Stimulated activated CD4-positive, alpha-beta T cell treated with anti-CD3 and anti-CD28 coated beads, Interleukin-4, amount 100 ng/mL, for 1 hour (primary cell): ENCODE measurements at places on chromosomes 7 and 10.

DNA sequence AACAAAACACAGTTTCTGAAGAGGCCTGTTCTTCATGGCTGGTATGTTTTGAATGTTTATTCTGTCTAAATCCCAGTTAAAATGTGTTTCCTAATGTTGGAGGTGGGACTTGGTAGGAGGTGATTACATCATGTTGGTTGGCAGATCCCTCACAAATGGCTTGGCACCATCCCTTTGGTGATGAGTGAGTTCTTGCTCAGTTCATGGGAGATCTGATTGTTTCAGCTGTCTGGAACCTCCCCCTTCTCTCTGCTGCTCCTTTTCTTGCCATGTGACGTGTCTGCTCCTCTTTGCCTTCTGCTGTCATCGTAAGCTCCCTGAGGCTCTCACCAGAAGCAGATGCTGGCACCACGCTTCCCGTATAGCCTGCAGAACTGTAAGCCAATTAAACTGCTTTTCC, 383.6 kb upstream of the TPK1 start:
- DNase-seq: no peak

GRCh38 chr10:31822616-31823318, 105.9 kb downstream of the ARHGAP12 start:
- DNase-seq: no peak

GRCh38 chr7:70037171-70037933, 439.1 kb downstream of the AUTS2 start:
- no peak for DNase-seq

DNA sequence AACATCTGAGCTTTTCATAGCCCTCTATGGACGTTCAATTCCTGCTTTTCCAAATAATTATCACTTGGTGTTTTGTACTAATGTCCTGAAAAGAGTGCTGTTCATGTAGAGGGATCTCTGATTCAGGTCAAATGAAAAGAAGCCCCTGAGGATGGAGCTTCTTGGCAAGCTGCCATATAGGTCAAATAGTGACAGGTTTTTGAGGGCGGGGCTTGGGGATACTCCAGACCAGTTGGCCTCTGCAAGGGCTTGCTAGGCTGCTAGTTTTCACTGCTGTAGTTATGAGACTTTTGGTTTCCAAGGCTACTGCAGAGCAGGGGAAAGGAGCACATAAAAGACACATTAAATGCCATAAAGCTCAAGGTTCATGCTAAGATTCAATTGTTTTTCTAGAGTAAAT, 257.2 kb upstream of the CACNA2D1 start:
- DNase-seq: no peak

- DNase-seq: no peak
Measured at GRCh38 chr10:71453186-71453585, 56.5 kb downstream of the CDH23 start.

GRCh38 chr10:132468651-132469050, 68.9 kb upstream of the INPP5A start:
- DNase-seq: no peak

DNA sequence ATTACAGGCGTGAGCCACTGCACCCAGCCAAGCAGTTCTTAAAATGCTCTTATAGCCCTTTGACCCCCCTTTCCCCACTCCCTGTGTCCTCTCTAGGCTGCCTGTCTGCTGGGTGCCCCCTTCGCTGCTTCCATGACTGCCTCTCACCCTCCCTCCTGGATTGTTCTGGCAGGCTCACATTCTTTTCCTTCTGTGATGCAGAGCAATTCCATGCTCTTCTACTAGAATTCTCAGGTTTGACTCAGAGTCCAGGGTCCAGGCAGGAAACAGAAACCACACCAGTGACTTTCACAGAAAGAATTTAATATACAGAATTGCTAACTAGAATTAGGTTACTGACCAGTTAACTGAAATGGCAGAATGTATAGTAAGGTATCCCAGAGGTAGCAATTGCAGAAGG, 244.8 kb downstream of the BAMBI start:
- DNase-seq: no peak

- no peak for DNase-seq
Measured at GRCh38 chr7:131603932-131604331, 47.5 kb upstream of the PODXL start.

DNA sequence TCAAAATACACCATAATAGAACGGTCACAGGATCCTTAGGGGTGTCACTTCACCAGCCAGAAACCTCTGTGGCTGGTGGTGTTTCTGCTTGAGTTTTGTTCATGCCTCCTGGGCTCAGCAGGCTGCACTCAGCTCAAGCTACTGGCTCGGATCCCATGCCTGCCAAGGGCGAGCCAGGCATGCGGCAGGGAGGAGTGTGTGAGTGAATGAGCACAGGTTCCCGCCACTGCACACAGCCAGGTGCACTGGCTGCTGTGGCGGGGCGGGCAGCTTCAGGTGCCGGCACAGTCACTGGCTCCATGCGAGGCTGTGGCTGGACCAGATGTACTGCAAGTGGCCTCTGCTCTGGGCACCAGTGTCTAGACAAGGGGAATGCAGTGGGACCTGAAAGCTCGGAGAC, 29.5 kb downstream of the CLDN12 start:
- no peak for DNase-seq

DNA sequence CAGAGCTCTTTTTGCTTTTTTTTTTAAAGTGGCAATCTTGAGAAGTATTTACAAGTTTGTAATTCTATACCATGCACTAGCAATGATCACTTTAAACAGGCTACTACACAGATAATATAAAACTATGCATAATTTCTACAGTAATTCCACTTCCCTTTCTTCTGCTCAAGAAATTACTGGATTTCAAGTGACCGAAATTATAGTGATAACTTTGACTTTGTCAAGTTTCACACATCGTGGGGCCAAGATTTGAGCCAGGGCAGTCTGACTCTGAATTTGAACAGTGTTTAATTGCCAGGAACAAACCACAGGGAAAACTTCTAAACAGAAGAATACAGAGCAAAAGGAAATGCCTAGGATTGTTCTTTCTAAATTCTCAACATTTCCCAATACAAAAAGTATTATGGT, 288.3 kb upstream of the MKLN1 start:
- no peak for DNase-seq

- DNase-seq: no peak
Measured at GRCh38 chr7:55150709-55151451, 132.1 kb downstream of the EGFR start.

DNA sequence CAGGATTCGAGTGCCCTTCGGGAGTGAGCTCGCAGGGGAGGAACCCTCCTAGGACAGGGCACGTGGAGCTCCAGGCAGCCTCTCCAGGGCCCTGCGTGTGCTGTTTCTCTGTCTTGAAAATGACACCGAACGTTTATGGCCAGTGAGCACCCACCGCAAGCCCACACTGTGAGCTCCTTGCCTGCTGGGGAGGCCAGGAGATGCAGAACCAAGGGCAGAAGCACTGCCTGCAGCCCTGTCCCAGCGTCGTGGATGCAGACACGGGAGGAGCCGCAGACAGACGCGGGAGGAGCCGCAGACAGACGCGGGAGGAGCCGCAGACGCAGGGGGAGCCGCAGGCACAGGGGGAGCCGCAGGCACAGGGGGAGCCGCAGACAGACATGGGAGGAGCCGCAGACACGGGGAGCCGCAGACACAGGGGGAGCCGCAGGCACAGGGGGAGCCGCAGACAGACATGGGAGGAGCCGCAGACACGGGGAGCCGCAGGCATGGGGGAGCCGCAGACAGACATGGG, 314.4 kb downstream of the PTPRN2 start:
- no peak for DNase-seq

GRCh38 chr7:4882169-4883032, 1.1 kb downstream of the RADIL start:
- no peak for DNase-seq

- DNase-seq: no peak
Measured at GRCh38 chr10:126049759-126050700, 153.7 kb downstream of the FANK1 start.

- DNase-seq: no peak
Measured at GRCh38 chr7:30459591-30460245, 18.9 kb downstream of the NOD1 start.

DNA sequence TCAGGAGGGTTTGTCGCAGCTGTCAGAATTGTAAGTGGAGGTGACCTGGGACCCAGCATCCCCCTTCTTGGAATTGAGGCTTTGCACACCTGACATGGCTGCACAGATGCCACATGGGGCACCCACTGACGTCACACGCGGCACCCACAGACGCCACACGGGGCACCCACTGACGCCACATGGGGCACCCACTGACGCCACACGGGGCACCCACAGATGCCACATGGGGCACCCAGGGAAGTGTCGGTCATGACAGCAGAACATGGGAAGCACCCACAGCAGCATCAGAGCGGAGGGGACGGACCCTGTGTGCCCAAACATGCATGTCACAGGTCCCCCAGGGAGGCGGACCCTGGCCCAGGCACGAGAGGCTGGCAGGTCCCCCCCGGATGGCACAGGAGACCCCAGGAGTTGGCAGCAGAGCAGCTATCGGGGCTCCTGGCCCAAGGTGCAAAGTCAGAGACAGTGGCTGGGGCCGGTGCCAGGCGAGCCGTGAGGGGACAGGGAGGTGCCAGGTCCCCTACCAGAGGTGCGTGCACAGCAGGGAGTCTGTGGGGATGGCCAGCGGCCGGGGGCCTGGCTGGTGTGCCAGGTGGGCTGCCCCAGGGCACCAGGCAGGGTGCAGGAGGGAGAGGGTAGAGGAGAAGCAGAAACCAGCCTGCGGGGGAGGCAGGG, 21.1 kb downstream of the KNDC1 start:
- DNase-seq: no peak

DNA sequence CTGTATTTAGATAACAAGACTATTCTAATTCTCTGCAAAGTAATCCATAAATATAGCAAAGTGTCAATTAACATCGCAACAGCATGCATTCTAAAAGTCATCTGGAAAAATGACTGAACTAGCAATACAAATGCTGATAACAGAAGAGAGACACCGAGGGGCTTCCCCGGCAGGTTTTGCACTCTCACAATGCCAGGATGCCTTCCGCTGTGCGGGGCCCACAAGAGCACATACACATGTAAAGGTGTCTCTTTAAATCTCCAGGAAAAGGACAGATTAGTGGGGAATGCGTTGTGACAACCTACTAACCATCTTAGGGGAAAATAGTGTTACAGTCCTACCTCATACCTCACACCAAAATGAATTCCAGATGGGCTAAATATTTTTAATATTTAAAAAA, 86.9 kb downstream of the CXCL12 start:
- no peak for DNase-seq

GRCh38 chr7:74051193-74051592, 23.2 kb downstream of the ELN start:
- no peak for DNase-seq

GRCh38 chr10:110357252-110357780, 52.6 kb upstream of the SMNDC1 start:
- peak; percentile 73 for DNase-seq
